RCC 7860 (cell line): ENCODE measurements at places on chromosomes 6 and 20.
A peak's percentile ranks its signal among the peaks of the same experiment; 100 is the strongest.

GRCh38 chr6:11685481-11686093, 93.0 kb downstream of the ADTRP start:
- DNase-seq, result peak; percentile 91

DNA sequence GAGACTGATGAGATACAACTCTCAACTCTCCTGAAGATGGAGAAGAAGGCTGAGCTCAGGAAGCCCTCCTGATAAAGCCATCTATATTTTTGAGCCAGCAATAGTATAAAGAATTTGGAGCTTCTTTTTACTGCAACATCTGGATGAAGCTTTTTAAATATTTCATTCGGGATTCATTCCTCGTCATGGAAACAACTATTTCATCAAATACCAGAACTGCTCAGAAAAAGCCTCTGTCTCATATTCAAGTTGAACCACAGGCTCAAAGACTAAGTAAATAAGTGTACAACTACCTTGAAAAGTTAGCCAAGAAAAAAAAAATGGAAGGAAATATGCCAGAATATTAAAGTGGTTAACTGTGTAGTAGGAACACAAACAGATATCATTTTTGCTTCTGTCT, 37.8 kb downstream of the PTPRT start:
- DNase-seq, result no peak

DNA sequence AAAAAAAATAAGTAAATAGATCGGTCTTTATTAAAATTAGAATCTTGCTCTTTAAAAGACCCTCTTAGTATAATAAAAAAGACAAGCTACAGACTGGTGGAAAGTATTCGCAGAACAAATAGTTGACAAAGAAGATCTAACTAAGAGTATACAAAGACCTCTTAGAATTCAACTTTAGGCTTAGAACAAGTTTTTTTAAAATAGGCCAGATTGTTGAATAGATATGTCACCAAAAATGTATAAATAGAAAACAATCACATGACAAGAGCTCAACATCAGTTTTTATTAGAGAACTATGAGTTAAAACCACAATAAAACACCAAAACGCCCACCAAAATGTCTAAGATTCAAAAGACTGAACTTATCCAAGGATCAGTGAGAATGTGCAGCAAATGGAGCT, 632.7 kb upstream of the PTCHD4 start:
- DNase-seq, result no peak

- DNase-seq, result no peak
Measured at GRCh38 chr20:59743767-59744485, 139.6 kb downstream of the PHACTR3 start.

DNA sequence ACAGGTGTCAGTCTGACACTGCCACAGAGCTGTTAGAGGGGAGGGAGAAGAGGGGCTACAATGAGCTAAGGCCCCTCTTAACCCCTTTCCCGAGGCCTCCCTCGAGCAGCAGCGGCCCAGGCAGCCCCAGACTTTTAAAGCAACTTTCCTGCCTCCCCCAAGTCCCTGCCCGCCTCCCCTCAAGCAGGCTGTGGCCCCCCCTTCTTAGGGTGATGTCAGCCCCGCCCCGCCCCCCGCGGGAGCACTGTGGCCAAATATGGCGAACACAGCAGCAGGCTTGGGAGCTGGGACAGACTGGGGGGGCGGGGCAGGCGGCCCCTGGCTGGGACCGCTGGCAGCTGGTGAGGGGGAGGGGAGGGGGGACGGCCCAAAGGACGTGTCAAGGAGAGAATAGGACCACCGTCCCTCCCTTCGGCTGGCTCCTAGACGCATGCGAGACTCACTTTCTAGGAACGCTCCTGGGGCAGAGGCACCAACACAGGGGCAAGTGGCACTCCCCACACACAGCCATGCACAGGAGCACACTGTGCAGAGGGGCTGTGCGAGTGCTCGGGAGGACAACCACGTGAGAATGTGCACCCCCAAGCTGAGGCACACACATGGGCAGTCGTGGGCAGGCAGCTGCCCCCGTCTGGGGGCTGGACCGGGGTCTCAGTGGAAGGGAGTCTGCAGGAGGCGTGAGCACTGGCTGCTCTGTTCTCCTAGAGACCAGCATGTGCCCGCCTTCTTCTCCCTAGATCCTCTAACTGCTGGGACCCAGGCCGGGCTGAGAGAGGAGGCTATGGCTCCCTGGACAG, 6.7 kb downstream of the TEAD3 start:
- no peak for DNase-seq

GRCh38 chr6:139148557-139149235, 13.8 kb downstream of the HECA start:
- no peak for DNase-seq

DNA sequence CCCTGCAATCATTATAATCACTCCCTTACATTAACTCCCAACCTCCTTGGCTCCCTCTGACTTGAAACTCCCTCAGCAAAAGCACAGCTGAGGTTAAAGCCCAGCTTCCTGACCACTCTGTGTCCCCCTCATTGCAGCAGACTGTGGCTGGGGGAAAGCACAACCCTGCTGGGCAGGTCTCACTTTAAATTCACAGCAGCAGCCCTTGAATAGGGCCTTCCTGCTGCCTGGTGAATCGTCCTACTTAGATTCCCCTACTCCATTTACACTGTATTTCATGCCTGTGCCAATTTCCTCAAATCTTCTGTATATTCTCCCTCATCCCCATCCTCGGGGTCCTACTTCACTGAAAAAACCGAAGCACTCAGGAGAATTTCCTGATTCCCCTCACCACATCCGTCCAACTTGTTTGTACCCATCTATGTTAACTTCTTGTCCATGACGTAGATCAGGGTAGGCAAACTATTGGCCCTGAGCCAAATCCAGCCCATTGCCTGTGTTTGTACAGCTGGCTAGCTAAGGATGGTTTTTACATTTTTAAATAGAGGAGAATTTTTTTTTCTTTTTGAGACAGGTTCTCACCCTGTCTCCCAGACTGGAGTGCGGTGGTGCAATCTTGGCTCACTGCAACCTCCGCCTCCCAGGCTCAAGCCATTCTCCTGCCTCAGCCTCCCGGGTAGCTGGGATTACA, 31.5 kb upstream of the GCM1 start:
- DNase-seq, result no peak

DNA sequence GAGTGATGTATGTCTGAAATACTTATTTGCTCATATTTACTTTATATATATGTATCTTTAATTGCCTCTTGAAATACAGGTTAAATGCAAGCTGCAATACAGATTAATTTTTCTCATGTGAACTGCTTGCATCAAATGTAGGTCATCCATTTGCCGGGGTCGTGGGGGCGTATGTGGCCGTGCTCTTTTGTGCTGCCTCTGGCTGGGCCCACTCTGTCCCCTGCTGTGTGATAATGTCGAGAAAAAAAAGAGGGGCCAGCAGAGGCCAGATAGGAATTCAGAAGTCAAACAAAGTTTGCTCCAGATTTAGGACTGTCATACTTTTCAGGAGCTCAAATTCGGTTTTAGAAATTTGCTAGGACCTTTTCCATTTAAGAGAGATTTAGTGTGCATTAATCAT, 459.6 kb upstream of the SOX4 start:
- DNase-seq, result no peak

GRCh38 chr6:169787797-169788196, 36.4 kb downstream of the ERMARD start:
- DNase-seq, result no peak

- peak; percentile 68 for DNase-seq
Measured at GRCh38 chr6:27286141-27286540, 25.9 kb downstream of the POM121L2 start.

DNA sequence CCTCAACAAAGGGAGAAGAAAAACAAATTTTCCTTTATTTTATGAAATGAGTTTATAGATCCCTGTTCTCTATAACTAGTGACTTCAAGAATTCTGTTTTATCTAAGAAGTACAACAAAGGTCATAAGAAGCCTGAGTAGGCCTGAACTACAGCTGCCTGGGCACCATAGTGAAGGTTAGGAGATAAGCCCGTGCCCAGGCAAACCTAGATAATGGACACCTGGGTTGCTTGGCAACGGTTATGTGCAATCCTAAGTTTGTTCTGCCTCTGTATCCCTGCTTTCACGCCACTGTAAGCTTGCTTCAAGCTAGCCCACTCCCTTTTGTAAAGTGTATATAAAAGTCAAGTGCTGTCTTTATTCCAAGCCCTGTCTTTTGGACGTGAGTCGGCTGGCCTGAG, 23.2 kb downstream of the SCGN start:
- DNase-seq, result no peak

DNA sequence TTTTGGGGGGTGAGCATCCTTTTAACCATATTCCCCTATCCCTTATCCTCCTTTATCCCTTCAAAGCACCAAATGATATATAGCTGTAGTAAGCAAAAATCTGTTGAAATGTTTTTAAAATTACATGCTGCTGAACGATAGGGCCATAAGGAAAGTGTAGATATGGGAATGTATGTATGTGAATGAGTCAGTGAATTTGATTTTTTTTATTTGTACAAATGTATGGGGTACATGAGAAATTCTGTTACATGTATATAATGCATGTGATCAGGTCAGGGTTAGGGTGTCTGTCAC, 327.2 kb downstream of the ZFAND3 start:
- no peak for DNase-seq

- DNase-seq, result no peak
Measured at GRCh38 chr6:118558464-118559217, 10.5 kb downstream of the PLN start.

DNA sequence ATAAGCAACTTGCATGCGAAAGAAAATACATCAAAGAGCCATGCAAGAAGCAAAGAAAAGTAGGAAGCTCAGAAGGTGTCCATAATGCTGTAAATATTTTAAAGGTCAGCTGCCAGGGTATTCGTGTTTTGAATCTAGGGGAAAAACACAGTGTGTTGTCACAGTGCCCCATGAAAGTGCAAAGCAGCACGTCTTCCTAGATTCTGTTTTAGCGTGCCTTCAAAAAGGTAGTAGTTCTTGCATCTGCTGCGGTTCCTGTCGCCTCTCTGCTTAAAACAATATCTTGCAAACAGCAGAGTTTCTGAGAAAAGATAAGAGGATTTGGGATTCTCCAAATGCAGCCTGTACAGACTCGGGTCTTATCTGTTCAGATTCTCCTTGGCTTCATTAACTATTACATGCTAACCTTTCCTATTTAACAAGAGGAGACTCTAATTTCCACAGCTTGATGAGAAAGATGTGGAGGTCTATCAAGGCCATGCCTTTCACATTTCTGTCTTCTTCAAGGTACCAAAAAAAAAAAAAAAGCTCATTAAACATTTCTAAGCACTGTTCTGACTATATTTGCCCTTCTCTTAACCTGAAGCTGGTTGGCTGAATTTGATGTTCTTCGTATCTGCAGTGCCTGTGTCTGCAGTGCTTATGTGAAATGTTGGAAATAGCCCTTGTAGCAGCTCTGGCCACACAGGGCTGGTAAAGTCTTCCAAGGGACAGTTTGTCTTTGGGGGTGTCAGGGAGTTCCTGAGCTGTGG, 297.5 kb downstream of the ADGB start:
- DNase-seq, result no peak

DNA sequence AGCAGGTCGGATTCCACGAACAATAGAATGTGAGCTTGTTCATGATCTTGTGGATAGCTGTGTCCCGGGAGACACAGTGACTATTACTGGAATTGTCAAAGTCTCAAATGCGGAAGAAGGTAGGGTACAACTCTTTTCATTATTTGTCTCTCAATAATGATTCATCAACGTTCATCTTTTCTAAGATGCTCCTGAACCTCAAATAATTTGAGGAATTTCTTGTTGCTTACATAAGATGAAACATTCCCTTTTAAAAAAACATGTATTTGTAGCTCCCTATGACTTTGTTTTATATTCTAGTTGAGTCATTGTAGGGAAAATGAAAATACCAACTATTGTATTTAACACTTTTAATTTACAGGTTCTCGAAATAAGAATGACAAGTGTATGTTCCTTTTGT, 17.0 kb downstream of the MCM8 start:
- no peak for DNase-seq

- no peak for DNase-seq
Measured at GRCh38 chr6:26355366-26355765, 9.6 kb upstream of the BTN3A2 start.

DNA sequence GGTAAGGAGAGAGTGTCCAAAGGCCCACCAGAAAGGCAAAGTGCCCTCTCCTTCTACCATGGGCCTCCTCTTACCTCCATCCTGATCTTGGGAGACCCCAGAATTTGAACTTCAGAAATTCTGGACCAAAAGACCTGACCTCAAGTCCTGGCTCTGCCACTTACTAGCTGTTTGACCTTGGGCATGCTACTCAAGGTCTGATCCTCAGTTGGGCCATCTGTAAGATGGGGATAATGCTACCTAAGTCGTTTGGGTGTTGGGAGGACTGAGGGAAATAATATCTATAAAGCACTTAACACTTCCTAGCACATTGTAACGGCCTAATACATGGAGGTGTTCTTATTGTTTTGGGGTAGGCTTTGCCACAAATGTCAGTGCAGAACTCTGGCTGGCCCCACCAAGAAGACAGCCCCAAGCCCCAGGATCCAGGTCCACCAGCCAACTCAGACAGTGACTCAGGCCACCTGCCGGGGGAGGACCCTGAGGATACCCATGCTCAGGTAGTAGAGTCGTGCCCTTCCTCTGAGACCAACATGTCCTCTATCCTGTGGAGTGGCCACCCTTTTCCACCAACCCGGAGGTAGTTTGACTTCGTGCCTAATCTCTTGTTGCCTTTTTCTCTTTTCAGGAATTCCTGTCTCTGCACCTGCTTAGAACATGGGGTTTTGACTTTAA, 2.7 kb downstream of the PRICKLE4 start:
- no peak for DNase-seq

- DNase-seq, result no peak
Measured at GRCh38 chr20:32476684-32477593, 108.2 kb downstream of the NOL4L start.

- DNase-seq, result no peak
Measured at GRCh38 chr6:74357321-74357720, 661.3 kb downstream of the CD109 start.

DNA sequence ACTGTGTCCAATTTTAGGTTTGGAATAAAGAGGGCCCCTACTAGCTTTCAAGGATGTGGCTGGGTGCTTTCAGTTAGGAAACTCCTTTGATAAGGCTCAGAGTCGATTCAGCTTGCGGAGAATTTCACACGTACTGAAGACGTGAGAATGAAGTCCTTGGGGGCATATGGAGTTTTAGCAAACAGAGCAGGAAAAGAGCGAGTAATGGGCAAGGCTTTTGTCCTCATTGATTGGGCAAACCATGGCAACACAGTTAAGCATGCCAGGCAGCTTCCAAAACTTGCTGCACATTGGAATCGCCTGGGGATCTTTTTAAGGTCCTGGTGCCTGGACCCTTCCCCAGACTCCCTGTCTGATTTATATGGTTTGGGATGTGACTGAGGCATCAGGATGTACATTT, 29.2 kb downstream of the ISM1 start:
- DNase-seq, result no peak

GRCh38 chr6:165922309-165922794, 245.3 kb downstream of the TBXT start:
- DNase-seq, result no peak
